ENCODE measurements at places on chromosomes 7 and 10.

DNA sequence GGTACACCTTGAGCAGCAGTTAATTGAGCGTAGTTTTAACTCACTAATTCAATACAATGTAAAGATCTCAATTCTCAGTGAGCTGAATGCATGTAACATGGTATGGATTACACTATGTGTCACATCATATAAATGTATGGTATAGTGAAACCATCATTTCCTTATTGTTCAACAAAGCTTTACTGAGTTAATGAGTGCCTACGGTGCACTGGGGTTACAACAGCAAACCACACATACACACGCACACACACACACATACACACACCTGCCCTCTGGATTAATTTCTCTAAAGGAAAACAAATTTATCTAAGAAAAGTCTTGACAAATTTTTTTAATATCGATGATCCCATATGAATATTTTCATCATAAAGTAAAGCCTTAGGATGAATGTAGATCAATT lies 369.1 kb downstream of the MALRD1 start:
- DNase-seq: no peak

DNA sequence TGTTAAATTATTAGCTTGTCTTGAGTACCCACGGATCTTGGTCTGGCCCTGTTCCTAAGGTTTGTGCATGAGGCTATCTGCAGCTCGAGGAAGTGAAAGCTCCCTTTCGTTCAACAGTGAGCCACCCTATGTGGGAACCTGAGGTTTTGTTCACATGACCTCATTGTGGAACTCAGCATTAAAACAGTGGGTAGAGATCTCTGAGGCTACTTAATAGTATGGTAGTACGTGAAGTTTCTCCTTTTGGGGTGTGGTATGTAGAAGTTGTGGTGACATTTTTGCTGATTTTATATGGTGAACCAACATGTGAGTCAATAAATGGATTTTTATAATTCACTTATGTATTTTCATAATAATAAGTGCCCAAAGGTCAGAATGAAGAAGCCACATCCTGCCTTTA lies 252.7 kb upstream of the FERD3L start:
- no peak for DNase-seq

- DNase-seq: no peak
Measured at GRCh38 chr7:6158424-6159096, 113.9 kb downstream of the CYTH3 start.

DNA sequence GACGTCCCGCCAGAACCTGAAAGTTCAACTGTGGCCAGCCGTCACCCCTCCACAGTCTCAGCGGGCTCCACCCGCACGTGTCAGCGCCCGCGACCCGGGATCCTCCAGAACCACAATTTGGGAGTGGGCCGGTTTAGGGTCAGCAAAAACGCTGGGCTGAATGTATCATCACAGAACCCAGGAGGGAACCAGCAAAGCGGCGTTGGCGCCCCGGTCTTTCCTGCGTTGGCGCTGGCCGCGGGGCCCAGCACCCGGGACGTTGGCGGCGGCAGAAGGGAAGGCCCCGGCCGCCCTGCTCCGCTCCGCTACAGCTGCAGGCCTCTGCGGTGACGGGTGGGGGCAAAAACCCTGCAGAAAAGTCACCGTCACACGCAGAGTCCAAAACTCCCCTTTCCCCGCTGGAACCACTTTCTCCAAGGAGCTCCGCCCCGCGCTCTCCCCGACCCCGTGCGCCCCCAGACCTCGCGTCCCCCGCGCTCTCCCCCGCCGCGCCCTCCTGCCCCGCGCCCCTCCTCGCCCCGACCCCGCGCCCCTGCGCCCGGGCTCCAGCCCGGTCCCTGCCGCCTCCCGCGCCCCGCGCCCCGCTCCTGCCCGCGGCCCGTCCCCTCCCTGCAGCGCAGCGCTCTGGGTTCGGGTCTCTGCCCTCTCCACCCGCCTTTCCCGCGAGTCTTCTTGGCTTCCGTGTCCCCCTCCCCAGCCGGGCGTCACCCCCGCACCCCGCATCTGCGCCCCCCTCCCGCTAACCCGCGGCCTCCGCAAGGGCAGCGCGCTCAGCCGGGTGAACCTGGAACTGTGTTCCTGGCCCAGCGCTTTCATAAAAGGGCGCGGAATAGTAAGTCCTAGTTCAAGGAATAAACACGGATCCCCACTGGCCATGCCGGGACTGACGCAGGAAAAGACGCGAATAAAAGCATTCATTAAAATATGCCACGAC lies 24.0 kb upstream of the RNF32 start:
- no peak for DNase-seq

DNA sequence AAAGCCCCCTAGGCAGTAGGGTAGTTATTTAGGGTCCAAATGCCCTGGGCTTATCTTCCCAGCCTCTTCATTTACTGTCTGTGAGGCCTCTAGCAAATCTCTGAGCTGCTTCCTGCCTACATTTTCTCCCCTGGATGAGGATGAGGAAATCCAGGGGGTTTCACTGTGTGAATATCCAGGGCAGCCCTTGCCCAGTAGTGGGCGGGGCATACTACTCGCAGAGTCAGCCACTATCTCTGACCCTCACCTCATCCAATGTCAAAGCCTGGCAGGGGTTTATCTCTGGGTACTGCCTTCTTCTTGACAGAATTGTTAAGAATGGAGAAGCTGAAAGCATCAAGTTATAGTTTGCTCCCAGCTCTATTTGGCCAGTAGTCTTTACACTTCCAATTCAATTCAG lies 48.9 kb downstream of the CUZD1 start:
- no peak for DNase-seq

GRCh38 chr10:3671386-3671955 lies 113.5 kb downstream of the KLF6 start:
- no peak for DNase-seq

- no peak for DNase-seq
Measured at GRCh38 chr7:85039196-85039923, 147.5 kb downstream of the SEMA3D start.

DNA sequence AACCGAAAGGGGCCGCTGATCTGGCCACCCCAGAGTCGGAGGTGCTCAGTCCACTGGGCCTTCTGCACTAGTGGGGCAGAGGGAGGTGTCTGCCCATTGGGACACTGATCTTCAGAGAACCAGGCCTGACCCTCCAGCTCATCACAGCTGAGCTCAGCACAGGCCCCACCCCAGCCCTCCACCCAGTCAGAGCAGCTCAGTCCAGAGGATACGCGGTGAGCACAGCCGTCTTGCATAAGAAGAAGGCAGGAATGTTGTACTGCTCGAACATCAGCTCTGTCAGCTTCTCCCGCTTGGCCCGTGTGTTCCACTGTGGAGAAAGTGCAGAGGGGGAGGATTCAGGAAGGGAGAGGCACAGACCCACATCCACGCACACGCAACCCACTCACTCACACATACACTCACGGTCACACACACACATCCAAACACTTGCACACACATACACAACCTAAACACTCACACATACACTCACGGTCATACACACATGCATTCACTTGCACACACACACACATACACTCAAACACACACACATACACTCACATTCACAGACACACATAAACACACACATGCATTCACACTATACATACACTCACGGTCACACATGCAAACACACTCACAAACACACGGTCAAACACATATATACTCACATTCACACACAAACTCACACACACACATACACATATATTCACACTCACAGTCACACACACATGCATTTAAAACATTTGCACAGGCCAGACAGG lies 6.3 kb downstream of the ACTL6B start:
- no peak for DNase-seq

GRCh38 chr7:20260223-20260622 lies 43.0 kb upstream of the MACC1 start:
- no peak for DNase-seq

- no peak for DNase-seq
Measured at GRCh38 chr10:103838862-103839518, 16.4 kb downstream of the SH3PXD2A start.

GRCh38 chr7:145797507-145797906 lies 319.1 kb upstream of the CNTNAP2 start:
- DNase-seq: no peak

DNA sequence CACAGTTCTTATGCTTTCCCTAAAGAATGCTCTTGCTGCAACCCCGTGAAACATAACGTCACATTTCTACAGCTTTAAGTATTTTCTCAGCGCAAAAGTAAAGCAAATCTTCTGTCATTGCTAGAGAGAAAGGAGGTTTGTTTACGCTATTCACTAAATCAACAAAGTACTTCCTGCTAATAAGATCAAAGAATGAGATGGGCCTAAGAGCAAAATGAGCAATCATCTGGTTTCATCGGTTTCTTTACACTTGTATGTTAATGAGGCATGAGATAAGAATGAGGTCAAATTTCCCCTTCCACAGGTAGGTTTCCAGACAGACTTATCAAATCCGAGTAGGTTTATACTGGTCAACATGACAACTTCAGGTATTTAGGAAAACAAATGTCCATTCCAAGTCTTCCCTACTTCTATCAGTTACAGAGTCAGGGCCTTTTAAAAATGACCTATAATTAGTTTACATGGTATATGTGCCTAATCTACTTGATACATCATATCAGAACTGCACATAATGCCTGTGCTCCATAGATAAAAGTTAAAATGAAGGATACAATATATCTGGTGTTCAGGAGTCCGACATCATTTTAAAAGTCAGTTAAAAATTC lies 8.4 kb downstream of the USP6NL start:
- no peak for DNase-seq

Data from COLO829 (cell line).